ENCODE measurements at places on chromosomes 3 and 15.

- no peak overlapping the region for H3K4me3 ChIP-seq
- H3K27me3 ChIP-seq: no peaks in the 10 kb centered on the region
- peaks cover 23% of the 10 kb centered on the region for H3K36me3 ChIP-seq
- no peak for DNase-seq
- peaks cover 40% of the 10 kb centered on the region for H3K4me1 ChIP-seq
- H3K27ac ChIP-seq: peak overlapping the region; percentile 38
Measured at GRCh38 chr15:85625166-85625830, 169.4 kb downstream of the KLHL25 start.

DNA sequence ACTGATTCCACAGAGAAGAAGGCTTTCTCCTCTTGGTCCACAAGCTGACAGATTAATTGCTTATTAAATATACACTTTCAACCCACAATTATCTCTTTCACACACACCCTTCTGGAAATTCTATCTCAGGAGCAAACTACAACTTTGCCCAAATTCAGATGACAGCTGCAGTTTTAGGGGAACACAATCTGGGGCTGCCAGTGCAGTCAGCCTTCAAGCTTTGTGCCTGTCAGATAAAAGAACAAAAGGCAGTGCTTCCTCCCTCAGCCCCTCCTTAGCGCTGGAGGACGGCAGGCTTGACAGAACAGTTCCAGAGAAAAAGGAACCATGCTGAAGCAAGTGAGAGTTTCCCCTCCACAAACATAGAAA, 99.6 kb downstream of the TMCC1 start:
- no peaks in the 10 kb centered on the region for H3K27me3 ChIP-seq
- no peaks in the 10 kb centered on the region for H3K36me3 ChIP-seq
- peak overlapping the region; percentile 61 for H3K4me3 ChIP-seq
- H3K27ac ChIP-seq: peak overlapping the region; percentile 65
- DNase-seq: peak; percentile 23
- H3K4me1 ChIP-seq: peaks cover 29% of the 10 kb centered on the region

DNA sequence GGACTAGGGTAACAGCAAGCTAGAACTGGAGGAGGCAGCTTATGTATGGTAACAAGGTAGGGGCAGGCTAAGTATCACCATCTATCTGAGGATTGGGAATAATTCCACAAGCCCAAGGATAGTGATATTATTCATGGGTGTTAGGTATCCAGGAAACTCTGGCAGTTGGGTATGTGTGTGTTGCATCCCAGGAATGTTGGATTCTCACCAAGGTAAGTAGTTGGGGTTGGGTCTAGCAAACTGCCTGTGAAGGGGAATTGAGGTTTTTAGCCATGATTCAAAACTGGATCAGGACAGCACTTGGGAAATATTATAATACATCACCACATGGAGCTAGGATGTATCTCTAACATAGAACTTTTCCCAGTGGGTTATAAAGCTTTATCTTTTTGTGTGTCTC, 626.4 kb upstream of the GOLIM4 start:
- no peaks in the 10 kb centered on the region for H3K36me3 ChIP-seq
- no peaks in the 10 kb centered on the region for H3K4me1 ChIP-seq
- H3K27me3 ChIP-seq: no peaks in the 10 kb centered on the region
- H3K4me3 ChIP-seq: no peak overlapping the region
- no peak for DNase-seq

GRCh38 chr3:23431764-23432163, 228.6 kb downstream of the UBE2E2 start:
- no peak overlapping the region for H3K27ac ChIP-seq
- H3K4me1 ChIP-seq: peaks cover 18% of the 10 kb centered on the region
- H3K4me3 ChIP-seq: no peak overlapping the region
- peaks cover 6% of the 10 kb centered on the region for H3K36me3 ChIP-seq
- no peaks in the 10 kb centered on the region for H3K27me3 ChIP-seq

GRCh38 chr15:92028389-92028724, 174.8 kb downstream of the SLCO3A1 start:
- H3K4me1 ChIP-seq: no peaks in the 10 kb centered on the region
- H3K27ac ChIP-seq: no peak overlapping the region
- H3K4me3 ChIP-seq: no peak overlapping the region
- peaks cover 9% of the 10 kb centered on the region for H3K27me3 ChIP-seq
- no peak for DNase-seq

DNA sequence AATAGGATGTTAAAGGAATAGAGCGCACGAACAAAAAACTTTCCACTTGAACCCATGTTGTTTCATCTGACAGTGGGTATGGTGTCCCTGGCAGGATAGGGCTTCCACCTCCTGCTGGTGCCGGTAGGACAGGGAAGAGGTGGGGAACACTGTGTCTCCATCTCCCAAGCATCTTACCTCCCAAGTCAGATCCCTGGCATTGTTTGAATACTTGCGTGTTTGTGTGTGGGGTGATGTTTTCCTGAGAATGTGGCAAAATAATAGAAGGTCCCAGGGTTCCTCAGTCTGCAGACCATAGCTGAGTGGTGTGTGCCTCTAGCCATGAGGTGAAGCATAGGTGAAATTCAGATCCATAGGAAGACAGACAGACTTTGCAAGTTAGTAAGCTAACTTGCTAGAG, 119.4 kb downstream of the IGF1R start:
- H3K27me3 ChIP-seq: no peaks in the 10 kb centered on the region
- H3K36me3 ChIP-seq: no peaks in the 10 kb centered on the region
- H3K4me1 ChIP-seq: peaks cover 1% of the 10 kb centered on the region
- no peak overlapping the region for H3K27ac ChIP-seq
- H3K4me3 ChIP-seq: no peak overlapping the region

DNA sequence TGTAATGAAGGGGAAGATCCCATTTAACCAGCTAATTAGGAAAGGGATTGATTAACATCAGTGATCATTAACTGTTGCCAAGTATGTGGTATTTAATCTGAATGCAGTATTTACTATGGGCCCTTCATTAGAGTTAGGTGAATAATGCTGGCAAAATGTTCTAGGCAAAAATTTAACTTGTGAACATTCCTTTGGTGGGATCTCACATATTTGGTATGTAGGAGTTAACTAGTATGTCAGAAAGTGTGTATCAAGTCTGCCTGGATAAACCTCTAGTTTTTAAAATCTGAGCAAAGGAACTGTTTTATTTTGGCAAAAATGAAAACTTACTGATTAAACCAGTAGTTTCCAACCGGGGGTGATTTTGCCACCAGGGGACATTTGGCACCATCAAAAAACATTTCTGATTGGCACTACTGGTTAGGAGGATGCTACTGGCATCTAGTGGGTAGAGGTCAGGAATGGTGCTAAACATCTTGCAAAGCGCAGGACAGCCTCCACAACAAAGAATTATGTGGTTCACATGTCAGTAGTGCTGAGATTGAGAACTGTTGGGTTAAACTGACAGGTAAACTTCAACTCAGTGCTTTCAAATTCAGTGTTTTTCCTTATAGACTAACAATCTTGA, 22.5 kb downstream of the LRTM1 start:
- no peak for DNase-seq
- H3K4me3 ChIP-seq: no peak overlapping the region
- H3K27me3 ChIP-seq: no peaks in the 10 kb centered on the region
- no peaks in the 10 kb centered on the region for H3K4me1 ChIP-seq
- no peak overlapping the region for H3K27ac ChIP-seq

All from stimulated activated naive B cell treated with anti-CD40 and anti-IgM and Interleukin-4, amounts not matched to agents 10 μg/mL and 1 μg/mL and 100 μg/mL, for 72 hours (primary cell).